ENCODE measurements at places on chromosomes 5 and 9. TPM values are rescaled to one million over a fixed set of nuclear protein-coding genes. Genes with fewer than 3 reads are reported as not detected.

The CCDC69 gene
- total RNA-seq: 2.2 TPM

The STPG3 gene
- total RNA-seq: 0.66 TPM

The FOXD4 gene
- total RNA-seq: 0.17 TPM

The INSYN2B gene
- 14.6 TPM for total RNA-seq

The SMC2 gene
- total RNA-seq: 30.7 TPM

The PAEP gene
- not detected for total RNA-seq

The KIF4B gene
- total RNA-seq: 0.15 TPM

The SPATA31C1 gene
- not detected for total RNA-seq

The RETREG1 gene
- 1.0 TPM for total RNA-seq

The PCDHAC2 gene
- total RNA-seq: under 0.01 TPM

The PTGDS gene
- total RNA-seq: 36.7 TPM

The ZDHHC11B gene
- 0.29 TPM for total RNA-seq

The MYO10 gene
- 81.5 TPM for total RNA-seq

The SLCO6A1 gene
- total RNA-seq: not detected

The FCN1 gene
- total RNA-seq: not detected

The DDX4 gene
- total RNA-seq: not detected

The GHR gene
- total RNA-seq: 3.5 TPM

The FKBP15 gene
- total RNA-seq: 24.7 TPM

The KLHL3 gene
- 1.2 TPM for total RNA-seq

The ANGPTL2 gene
- 184 TPM for total RNA-seq

The PRLR gene
- 0.17 TPM for total RNA-seq

The SECISBP2 gene
- 27.9 TPM for total RNA-seq
